NCI-H1417 treated with DMSO at 0.1 percent for 48 hours (cell line): ENCODE measurements at places on chromosomes 7 and 10.

DNA sequence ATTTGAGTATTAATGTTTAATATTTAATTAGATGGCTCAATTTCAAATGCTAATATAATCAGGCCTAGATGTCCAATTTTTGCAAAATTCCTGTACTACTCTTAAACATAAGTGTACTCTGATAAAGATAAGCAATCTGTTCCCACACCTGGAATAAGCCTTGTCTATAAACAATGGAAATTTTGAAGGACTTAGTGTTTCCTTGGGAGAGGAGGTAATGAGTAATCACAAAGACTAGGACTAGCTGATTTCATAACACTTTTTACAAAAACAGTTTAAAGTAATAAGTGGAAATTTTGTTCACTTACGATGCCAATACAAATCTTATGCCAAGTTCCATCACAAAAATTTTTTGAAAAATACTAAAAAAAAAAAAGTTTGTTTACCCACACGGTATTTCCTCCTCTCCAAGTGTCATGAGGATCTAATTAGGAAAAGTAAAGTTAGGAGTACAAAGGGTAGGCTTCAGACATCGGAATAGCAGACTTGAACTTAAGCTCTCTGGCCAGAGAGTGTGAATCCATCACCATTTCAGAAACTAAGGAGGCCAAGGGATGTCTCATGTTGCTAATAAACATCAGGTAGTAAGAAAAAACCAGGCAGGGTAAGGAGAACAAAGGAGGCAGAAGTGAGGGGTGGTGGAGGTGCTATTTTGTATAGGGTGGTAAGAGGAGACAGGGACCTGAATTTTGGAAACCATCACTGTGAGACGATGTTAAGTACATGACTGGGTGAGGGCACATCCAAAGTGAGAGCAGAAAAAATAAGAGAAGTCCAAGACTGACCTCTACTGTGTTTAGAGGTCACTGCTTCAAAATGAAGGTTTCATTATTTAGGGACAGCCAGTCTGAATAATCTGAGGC, 61.3 kb downstream of the RAPGEF5 start:
- no peak for DNase-seq

- DNase-seq, result no peak
Observed at GRCh38 chr7:158397885-158398284, 189.7 kb downstream of the PTPRN2 start.

GRCh38 chr10:125549653-125550052, 133.3 kb downstream of the TEX36 start:
- DNase-seq, result no peak

DNA sequence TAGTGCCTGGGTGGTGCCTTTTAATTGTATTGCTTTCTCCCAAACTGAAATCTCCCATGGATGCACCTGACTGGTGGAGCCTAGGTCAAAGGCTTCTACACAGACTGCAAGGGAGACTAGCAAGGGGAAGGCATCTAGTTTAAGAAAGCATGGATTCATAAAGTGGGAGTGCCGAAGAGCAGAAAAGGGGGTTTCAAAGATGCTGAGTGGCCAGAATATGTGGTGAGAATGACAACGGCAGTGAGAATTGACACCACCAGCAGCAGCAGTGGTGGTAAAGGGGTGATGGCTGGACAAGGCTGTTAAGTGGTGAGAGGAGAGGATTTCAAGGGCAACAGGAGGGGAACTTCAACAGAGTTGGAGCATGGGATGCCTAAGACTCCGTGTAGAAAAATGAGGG, 36.7 kb downstream of the LSMEM1 start:
- no peak for DNase-seq

GRCh38 chr7:104694710-104695109, 319.3 kb upstream of the KMT2E start:
- DNase-seq, result no peak
